ENCODE measurements at places on chromosomes 3 and 15.

- no peak for DNase-seq
Observed at GRCh38 chr3:9937486-9938238, 4.0 kb downstream of the CRELD1 start.

GRCh38 chr3:197545571-197545970, 10.2 kb downstream of the BDH1 start:
- no peak for DNase-seq

GRCh38 chr3:10423171-10423882, 82.1 kb downstream of the ATP2B2 start:
- DNase-seq, result no peak

DNA sequence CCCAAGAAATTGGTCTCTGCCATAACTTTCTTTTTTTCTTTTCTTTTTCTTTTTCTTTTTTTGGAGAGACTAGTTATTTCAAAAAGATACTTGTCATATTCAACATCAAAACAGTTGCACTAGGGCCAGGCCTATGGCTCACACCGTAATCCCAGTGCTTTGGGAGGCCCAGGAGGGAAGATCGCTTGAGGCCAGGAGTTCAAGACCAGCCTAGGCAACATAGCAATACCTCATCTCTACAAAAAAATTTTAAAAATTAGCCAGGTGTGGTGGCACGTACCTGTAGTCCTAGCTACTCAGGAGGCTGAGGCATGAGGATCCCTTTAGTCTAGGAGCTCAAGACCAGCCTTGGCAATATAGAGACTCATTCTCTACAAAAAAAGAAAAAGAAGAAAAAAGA, 49.0 kb upstream of the GNB5 start:
- DNase-seq, result no peak

GRCh38 chr3:47542471-47543173, 29.1 kb upstream of the ELP6 start:
- no peak for DNase-seq

- DNase-seq, result no peak
Observed at GRCh38 chr3:87792534-87793336, 266.1 kb downstream of the CGGBP1 start.

GRCh38 chr3:156825795-156826143, 384 bp upstream of the LEKR1 start:
- no peak for DNase-seq

- no peak for DNase-seq
Observed at GRCh38 chr3:171116824-171117395, 90.4 kb upstream of the SLC2A2 start.

DNA sequence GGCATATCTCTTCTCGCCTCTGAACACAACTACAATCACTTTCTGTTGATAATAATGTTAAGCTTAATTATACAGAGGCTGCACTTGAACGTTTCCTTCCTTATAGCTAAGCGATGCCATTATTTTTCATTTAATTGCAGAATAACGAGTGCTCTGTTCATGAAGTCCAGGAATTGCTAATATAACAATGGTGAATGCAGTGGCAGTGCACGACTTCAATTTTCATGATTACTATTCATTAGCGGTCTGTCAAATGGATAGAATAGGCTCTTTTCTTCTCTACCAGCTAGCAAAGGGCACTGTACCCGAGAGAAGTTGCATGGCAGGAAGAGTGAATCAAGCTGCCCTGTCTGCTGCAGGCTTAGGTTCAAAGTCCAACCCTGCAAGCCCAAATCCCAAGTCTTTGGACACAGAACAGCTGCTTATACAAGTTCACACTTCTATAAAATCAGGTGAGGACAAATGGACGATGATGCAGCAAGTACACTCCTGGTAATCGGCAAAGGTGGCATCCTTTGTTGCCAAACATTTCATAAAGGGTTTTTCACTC, 75.6 kb downstream of the PDZRN3 start:
- DNase-seq, result no peak

GRCh38 chr3:133892541-133893231, 3.0 kb downstream of the RAB6B start:
- DNase-seq, result no peak

GRCh38 chr3:132407025-132407424, 10.3 kb upstream of the DNAJC13 start:
- DNase-seq, result no peak

DNA sequence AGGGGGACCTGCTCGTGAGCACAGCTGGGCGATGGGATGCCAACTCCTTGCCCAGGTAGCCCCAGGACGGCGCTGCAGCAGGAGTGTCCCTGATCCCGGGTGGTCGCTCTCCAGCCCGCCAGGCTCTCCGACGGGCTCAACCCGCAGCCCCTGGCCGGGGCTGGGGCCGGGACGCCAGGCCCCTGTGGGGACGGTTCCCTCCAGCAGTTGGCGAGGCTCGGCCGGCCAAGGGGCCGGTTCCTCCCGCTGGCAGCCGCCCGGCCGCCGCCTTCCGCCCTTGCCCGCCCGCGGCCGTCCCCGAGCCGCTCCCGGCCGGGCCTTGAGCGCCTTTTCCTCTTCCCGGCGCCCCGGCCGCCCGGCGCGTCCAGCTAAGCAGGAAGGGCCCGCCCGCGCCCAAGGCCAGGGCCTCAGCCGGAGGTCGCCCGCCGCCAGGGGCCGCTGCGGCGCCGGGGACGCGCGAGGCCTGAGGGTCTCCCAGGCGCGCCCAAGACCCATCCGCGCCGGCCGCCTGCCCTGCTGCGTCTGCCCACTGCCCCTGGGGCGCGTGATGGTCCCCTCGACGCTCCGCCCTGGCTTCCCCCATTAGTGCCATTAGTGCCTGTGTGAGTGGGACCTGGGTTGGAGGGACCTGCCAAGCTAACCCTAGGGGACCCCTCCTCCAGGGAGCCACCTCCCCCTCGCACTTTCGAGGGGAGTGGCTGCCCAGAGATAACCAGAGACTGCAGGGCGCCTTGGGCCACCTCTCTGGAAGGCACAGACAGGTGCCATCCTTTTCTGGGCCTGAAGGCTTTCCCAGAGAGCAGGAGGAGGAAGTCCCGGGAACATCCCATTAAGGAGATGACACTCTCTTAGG, 106.4 kb downstream of the FBLN2 start:
- no peak for DNase-seq

DNA sequence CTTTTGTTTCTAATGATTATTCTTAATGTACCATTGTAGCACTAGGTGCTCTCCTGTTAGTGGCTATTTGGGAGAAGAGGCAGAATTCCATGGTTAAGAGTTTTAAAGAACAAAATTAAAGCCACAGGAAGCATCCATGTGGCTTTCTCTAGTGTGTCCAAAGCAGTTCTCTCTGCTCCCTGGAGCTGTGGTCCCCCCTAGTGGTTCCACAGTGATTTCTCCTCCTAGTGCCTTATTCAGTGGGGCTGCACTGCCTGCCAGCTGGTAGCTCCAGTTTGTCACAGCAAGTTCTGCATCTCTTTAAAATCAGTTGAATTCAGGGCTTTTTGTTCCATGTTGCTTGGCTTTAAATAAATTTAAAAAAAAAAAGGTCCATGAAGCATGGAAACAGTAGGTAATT, 39.6 kb upstream of the FAM98B start:
- peak; percentile 67 for DNase-seq

- DNase-seq, result no peak
Observed at GRCh38 chr3:194168994-194169393, 33.0 kb downstream of the HES1 start.

DNA sequence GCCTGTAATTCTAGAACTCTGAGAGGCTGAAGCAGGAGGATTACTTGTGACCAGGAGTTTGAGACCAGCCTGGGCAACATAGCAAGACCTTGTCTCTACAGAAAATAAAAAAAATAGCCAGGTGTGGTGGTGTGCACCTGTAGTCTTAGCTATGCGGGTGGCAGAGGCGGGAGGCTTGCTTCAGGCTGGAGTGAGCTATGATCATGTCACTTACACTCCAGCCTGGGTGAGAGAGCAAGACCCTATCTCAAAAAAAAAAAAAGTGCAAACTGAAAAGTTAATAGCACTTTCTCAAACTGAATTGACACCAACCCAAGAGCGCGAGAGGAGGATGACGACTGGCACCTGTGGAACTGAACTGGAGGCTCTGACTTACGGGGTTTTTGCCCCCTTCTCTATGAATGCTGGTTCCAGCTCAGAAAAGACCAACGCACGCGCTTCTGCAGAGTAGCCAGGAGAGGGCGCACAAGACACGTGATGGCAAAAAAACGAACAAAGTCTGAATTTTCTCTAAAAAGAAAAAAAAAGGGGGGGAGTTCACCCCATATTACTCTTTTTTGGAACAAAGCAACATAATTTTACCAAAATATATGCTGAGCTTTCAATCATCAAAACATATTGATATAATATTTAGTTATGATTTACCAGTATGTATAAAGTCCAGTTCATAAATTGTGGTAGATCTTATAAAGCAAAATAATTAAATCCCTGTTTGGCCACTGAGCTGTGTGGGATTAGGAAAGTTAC, 23.7 kb downstream of the CFAP92 start:
- DNase-seq, result peak; percentile 61

DNA sequence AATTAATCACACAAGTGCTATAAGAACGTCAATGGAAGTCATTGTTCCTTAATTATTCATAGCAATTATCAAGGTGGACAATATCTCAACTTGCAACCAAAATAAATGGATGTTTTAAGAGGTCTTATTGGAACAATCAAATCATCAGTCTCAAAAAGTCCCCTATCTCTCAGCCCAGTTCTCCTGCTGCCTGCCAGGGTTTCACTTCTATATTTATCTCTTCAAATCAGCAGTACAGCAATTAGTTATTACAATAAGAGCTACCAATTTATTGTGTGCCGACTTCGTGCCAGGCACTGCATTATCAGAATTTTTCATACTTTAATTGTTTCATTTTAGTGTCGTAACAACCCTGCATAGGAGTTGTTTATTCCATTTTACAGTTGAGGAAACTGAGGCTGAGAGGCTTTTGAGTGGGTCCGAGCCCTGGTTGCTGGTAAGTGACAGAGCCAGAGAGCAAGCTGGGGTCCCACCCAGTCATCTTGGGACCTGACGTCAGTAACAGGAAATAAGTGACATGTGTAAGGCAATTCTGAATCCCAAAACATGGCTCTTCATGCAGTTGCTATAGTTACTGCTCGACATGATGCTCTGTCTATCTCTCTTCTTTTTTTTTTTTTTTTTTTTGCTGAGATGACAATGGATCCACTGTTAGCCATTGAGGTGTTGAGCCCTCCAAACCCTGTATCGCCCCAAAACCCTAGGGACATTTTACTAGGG, 8.8 kb upstream of the KCTD6 start:
- no peak for DNase-seq

- peak; percentile 47 for DNase-seq
Observed at GRCh38 chr3:98812851-98813374, 49.8 kb downstream of the ST3GAL6 start.

GRCh38 chr3:134013280-134013679, 16.4 kb downstream of the SLCO2A1 start:
- no peak for DNase-seq

DNA sequence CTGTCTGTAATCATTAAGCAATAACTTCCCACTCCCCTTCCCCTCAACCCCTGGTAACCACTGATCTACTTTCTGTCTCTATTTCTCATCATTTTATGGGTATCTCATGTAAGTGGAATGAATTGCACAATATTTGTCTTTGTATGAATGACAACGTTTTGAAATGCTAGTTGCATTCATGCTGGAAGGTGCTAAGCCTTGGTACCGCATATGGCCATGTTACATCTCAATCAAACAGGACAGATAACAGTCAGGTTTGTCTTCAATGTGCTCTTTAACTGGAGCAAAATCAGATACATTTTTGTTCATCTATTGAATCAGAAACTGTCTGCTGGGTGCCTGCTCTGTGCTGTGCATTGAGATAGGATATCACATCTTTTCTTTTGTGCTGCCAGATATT, 134.2 kb downstream of the AGBL1 start:
- no peak for DNase-seq

GRCh38 chr15:67944010-67944641, 104.3 kb upstream of the RNU6-1 start:
- DNase-seq, result no peak

- DNase-seq, result peak; percentile 39
Observed at GRCh38 chr3:67361323-67361722, 293.1 kb downstream of the SUCLG2 start.

- DNase-seq, result no peak
Observed at GRCh38 chr3:156373095-156373494, 181.8 kb downstream of the SSR3 start.

- DNase-seq, result peak; percentile 96
Observed at GRCh38 chr3:49539659-49540560, 14.4 kb upstream of the BSN start.

GRCh38 chr3:65029130-65029529, 341.3 kb upstream of the ADAMTS9 start:
- DNase-seq, result no peak

DNA sequence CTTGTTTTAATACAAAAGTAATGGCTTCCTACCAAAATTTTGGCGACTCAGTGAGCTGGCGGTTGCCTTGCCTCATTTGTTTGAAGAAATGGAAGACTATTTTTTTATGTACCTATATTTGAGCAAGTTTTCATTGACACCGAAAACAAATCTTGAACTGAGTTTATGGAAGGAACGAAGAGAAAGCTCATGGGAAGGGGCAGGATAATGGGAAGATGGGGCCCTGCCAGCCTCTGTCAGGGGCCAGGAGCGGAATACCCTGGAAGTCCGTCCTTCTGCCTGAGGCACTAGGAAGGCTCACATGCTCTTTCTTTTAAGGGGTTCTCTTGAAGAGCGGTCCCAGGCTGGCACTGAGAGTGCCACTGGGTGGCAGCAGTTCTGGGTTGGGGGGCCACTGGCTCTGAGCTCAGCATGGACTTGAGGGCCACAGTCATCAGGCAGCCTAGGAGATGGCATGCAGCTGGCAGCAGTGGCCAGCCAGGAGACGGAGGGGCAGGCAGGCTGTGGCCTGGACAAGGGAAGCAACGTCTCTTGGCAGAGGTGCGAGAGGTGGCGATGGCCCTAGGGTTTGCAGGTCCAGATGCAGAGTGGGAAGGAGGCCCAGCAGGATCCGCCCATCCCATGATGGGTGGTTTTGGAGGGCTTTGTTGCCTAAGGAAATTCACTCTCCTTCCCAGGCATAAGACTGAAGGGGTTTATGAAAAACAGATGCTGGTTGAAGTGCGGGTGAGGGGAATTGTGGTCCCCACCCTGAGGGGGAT, 41.6 kb downstream of the ISG20 start:
- DNase-seq, result no peak

DNA sequence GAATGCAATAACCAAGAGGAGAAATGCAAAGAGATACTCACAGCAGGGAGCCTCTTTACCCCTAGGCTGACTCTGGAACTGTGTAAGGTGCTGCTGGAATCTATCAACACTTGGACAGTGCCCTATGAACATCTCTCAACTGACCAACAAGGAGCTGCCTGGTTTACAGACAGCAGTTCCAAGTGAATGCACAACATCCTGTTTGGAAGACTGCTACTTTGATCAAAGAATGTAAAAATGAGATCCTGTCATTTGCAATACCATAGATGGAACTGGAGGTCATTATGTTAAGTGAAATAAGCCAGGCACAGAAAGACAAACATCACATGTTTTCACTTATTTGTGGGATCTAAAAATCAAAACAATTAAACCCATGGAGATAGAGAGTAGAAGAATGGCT, 136.3 kb downstream of the IMPG2 start:
- no peak for DNase-seq

DNA sequence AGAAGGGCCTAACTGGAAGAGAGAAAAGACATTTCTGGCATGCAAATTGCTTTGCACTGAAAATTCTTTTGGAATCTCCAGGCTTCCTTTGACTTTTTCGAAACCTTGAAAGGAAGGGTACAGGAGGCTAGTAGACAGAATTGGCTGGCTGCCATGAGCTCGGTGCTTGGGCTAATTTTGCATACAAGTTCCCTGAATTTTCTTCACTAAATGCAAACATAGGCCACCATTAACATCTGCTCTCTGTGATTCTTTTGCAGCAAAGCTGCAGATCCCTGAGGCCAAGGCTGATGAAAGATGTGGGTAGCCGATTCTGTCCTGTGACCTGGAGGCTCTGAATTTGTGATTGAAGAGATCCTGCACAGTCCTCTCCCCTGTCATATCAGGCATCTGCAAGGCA, 247.8 kb upstream of the MCTP2 start:
- no peak for DNase-seq

Measured in MM.1S (cell line).